NCI-H2171 (cell line): ENCODE measurements at places on chromosomes 12 and 14.

DNA sequence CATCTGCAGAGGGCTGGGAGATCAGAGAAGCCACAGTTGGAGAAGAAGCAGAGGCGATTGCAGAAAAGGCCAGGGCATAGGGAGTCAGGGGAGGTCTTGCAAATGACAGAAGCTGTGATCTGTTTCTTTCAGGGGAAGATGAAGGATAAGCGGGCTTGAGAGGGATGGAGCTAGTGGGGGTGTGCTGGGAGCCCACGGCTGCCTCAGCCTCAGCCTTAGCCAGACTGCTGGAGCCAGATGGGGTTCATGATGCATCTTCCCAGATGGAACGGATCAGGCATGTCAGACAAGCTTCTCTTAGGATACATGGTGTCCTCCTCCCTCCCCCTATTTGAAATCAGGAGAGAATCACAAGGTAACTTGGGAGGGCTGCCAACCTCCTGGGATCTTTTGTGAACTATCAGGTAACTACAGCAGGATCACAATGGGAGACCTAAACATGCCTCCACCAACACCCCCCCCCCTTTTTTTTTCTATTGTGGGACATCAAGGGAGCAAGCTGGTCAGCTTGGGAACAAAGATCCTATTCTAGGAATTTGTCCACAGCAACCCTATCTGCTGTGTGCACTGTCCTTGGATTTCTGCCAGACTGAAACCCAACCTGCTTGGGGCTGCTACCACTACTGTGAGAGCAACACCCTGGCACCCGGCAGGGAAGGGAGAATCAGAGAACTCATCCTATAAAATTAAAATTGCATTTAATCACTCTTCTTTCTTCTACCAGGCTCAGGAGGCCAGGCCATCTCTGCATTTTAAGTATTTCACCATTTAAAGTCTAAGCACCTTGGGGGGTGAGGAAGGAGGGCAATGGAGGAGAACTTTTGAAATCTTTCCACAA lies 10.7 kb upstream of the ATP2A2 start:
- peak; percentile 96 for DNase-seq

DNA sequence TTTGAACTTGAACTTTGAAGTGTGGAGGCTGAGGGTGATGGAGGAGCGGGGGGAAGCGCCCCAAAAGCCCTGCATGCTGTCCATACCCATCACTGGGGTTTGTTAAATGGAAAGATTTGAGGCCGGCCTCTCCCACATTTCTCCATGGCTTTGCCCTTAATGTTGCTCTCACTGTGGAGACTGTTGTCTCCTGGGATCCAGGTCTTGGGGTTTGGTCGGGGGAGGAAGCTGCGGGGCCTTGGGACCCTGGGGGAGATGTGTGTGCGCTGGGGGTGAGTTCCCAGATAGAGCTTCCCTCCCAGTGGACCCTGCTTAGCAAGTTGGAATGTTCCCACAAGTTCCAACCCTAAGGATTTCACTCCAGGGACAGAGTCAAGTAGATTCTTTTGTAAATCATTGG lies 28.0 kb upstream of the LRTM2 start:
- DNase-seq, result no peak

DNA sequence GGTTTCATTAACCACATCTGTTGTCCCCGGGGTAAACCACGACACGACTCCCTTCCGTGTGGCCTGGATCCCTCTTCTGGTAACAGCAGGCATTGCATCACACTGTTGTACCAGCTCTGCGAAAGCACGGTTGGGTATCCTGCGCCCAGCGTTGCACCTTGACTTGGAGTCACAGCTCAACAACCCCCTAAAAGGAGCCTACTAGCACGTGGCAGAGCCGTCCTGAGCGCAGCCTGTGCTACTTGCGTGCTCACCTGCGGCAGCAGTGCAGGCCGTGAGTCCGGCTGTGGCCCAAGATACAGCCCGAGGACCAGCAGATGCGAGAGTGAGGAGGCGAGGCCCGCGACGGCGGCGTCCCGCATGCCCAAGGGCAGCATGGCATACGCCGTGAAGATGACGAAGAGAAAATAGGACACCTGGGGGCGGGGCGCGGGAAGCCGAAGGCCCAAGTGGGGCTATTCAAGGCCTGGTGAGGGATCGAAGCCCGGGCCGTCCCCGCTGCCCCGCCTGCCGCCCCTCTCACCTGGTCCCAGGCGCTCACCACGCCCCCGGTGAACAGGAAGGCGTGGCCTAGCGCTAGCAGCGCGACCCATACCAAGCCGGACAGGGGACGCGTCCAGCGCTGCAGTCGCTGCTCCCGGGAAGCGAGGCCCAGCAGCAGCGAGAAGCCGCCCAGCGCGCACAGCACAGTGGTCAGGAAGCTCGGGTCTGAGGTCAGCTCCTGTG lies 2.4 kb downstream of the ADCY4 start:
- peak; percentile 93 for DNase-seq

- DNase-seq, result no peak
Measured at GRCh38 chr14:84749191-84749955, 780.6 kb upstream of the FLRT2 start.

- no peak for DNase-seq
Measured at GRCh38 chr12:14366209-14367039, 942 bp downstream of the ATF7IP start.

GRCh38 chr14:100065111-100065871 lies at the start of gene EVL:
Gene EVL (plus strand): TSS chr14:100065422. CDS start chr14:100065501, 79 bp downstream.
- no peak for DNase-seq

DNA sequence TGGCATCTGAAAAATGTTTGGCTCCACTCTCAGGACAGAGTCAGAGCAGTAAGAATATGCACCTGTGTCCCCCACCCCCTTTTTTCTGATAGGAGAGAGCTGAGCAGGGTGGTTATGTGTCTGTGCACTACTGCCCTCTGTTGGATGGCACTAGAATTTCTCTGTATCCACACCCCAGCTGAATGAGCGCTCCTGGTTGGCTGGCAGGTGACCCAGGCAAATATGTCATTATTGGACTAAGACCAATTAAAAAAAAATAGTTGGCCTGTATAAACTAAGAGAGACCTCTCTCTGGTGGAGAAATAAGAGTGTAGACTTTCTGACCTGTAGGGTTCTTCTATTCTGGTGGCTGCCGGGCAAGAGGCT lies 107.0 kb downstream of the PTCSC3 start:
- DNase-seq, result peak; percentile 26

- DNase-seq, result no peak
Measured at GRCh38 chr12:16016748-16017147, 105.6 kb downstream of the DERA start.

DNA sequence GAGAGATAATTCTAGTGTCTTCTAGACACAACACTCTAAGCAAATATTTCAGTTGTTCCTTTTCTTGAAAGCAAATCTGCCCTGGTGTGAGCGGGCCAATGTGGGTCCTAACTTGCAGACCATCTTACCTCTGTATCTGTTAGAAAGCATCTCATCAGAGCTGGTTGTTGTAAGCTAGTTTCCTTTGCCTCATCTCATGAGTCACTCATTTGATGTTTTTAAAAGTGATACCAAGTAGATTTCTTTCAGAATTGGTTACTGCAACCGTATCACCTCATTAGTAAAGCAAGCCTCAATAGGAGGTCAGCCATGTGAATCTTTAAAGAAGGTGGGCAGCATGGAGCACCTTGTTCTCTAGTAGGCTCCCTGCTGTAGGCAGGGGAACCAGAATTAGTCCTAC lies 78.6 kb downstream of the DAAM1 start:
- no peak for DNase-seq
